SIG-M5 (cell line): ENCODE measurements at places on chromosomes 5 and 9.

- DNase-seq = no peak
These were observed 210.7 kb upstream of the DMRT1 start for GRCh38 chr9:630817-631216.

GRCh38 chr5:94366811-94367210, 251.6 kb downstream of the KIAA0825 start:
- no peak for DNase-seq

DNA sequence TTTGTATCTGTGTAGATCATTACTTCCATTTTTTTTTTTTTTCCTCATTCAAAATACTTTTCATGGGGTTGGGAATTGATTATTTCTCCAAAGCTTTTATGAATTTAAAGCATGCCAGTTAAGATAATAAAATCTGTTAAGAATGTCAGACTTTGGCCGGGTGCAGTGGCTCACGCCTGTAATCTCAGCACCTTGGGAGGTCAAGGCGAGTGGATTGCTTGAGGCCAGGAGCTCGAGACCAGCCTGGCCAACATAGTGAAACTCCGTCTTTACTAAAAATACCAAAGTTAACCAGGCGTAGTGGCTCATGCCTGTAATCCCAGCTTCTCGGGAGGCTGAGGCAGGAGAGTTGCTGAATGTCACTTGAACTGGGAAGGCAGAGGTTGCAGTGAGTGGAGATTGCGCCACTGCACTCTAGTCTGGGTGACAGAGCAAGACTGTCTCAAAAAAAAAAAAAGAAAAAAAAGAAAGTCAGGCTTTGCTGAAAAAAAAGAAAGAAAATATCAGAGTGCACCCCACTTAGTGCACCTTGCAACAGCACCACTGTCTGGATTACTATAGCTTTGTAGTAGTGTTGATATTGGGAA, 18.5 kb downstream of the TBC1D2 start:
- DNase-seq = no peak

- no peak for DNase-seq
These were observed 382.5 kb downstream of the PLK2 start for GRCh38 chr5:58077416-58077815.

- DNase-seq = peak; percentile 15
These were observed 38.0 kb downstream of the PAX5 start for GRCh38 chr9:36995927-36996705.

DNA sequence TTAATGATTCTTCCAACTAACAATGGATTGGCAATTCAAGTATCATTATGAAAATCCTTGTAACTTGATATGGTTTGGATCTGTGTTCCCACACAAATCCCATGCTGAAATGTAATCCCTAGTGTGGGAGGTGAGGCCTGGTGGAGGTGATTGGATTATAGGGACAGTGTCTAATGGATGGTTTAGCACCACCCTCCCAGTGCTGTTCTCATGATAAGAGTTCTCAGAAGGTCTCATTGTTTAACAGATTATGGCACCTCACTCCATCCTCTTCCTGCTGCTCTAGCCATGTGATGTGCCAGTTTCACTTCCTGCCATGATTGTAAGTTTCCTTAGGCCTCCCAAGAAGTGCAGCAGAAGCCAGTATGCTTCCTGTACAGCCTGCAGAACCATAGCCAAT, 1116.2 kb upstream of the EDIL3 start:
- DNase-seq = no peak

DNA sequence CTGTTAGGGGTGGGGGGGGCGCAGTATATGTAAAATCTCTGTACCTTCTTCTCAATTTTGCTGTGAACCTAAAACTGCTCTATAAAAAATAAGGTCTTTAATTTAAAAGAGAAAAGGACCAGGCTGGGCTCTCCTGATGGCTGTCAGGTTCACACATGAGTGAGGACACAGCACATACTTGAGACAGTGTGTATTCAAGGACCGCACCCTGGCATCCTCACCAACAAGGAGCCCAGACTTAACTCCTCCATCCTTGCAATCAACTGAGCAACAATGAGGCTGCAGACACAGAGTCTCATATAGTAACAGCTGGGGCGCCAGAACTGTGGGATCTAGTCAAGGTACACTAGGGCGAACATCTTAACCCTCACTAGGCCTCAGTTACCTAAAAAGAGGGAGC, 9.8 kb downstream of the TNIP1 start:
- DNase-seq = no peak

DNA sequence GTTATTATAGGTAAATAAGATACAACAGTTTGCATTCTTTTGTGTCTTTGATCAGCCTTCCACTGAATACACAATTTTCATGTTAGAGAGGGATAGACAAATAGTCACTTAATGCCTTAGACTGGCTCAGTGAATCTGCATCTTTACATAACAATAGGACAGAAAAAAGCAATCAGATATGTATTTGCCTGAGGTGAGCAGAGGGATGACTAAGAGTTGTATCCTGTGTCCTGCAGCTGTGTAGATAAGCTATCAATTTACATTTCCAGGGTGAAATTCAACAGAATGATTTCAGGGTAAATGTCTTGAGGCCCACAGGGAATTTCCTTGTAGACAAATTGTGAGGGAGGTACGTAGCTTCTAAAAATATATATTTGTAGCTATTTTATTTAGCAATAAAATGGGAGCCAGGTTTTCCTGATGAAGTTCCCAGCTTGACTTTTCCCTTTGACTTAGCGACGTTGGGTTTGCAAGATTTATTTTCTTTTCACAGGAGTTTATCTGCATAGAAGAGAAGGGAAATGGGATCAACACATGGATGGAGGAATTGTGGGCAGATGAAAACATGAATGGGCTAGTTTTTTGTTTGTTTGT, 586.1 kb upstream of the CDH6 start:
- no peak for DNase-seq

GRCh38 chr5:92704590-92704989, 876.4 kb downstream of the NR2F1-AS1 start:
- no peak for DNase-seq

GRCh38 chr5:149216496-149216895, 55.2 kb upstream of the AFAP1L1 start:
- no peak for DNase-seq

DNA sequence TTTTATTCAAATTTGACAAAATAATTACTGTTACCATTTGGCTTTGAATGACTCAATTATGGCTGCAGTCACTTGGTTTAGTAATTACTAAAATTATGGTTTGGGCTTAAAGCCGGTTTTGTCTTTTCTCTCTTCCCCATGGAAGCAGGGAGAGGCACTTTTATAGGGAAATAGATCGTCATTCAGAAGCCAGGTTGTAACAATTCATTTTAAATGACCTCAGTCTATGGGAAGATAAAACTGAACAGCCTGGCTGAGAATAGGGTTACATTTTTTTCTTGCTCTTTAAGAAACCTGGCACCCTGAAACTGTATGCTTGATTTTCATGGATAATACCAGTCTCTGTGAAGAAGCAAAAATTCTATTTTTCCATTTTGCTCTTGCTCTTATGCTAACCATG, 169.8 kb downstream of the SMC2 start:
- DNase-seq = no peak
